CD4-positive, alpha-beta T cell treated with Interleukin-2 at 100 ng/mL for 4 hours (primary cell): ENCODE measurements at places on chromosomes 11 and 22.

GRCh38 chr22:39259666-39260065 lies 14.9 kb upstream of the PDGFB start:
- no peak for DNase-seq

DNA sequence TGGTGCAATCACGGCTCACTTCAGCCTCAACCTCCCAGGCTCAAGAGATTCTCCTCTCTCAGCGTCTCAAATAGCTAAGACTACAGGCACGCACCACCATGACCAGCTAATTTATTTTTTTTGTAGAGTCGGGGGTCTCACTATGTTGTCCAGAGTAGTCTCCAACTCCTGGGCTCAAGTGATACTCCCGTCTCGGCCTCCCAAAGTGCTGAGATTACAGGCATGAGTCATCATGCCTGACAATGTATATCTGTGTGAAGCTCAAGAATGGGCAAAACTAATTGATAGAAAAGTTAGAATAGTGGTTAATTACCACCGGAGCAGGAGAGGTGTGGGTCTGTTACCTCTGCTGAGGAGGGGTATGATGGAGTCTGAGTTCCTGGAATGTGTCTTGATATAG lies 9.1 kb upstream of the SLC43A3 start:
- DNase-seq, result no peak

GRCh38 chr22:18035751-18036150 lies 11.4 kb upstream of the MICAL3 start:
- DNase-seq, result no peak

GRCh38 chr22:39496131-39496838 lies 5.8 kb upstream of the MIEF1 start:
- peak; percentile 47 for DNase-seq

DNA sequence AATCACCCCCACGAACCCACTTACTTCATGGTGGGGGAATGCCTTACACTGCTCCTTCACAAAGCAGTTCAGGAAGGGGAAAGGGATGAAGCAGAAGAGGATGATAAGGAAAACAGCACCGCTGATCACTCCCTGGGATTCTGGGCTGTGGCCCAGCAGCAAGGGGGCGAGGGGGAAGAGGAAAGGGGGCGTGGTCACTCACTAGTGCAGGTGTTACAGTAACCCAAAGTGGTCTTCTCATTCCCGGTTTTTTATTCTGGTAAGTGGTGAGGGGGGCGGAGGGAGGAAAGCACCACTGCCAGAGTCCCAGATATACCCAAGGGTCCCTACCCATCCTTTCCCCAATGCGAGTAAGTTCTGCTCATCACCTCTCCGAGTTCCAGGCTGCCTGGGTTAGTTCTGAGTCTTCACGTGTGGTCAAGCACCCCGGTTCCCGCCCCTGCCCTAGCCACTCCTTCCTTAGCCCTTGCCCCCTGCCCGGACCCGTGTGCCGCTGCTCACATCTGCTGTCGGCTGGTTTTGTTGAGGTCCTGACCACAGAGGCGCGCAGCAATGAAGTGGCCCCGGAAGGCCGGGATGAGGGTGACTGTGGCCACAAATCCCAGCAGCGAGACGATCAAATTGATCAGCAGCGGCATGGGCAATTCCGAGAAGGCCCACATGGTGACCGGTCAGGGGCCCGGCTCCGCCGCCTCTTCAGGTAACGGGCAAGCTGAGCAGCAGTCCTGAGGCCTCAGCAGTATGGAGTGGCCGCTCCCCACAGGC lies 477 bp downstream of the DPAGT1 start:
- DNase-seq, result no peak

- no peak for DNase-seq
These were observed 2.4 kb upstream of the MIOX start for GRCh38 chr22:50483977-50484853.
